Regular cardiac myocyte (primary cell): ENCODE measurements at places on chromosomes 5 and 9. TPM values are rescaled to one million over a fixed set of nuclear protein-coding genes. Genes with fewer than 3 reads are reported as not detected.

Gene SPATA31D4
- not detected in 2 replicates for total RNA-seq

Gene PAEP
- total RNA-seq: not detected in 2 replicates

Gene ARAP3
- 6.5 and 8.8 TPM in 2 replicates for total RNA-seq

Gene ATP10B
- total RNA-seq: not detected in 2 replicates

Gene TMEM141
- total RNA-seq: 84.2 and 95.0 TPM in 2 replicates

Gene RIMOC1
- total RNA-seq: 12.8 and 18.3 TPM in 2 replicates

Gene CD274
- 6.5 and 19.7 TPM in 2 replicates for total RNA-seq

Gene ANKRD34B
- not detected in 2 replicates for total RNA-seq

Gene LCN10
- total RNA-seq: not detected in 2 replicates

Gene DAB2
- total RNA-seq: 34.1 and 113 TPM in 2 replicates

Gene TNFSF15
- 1.1 and 1.5 TPM in 2 replicates for total RNA-seq

Gene CYSRT1
- total RNA-seq: under 0.01 and 0.19 TPM in 2 replicates

Gene PCDHAC1
- total RNA-seq: under 0.01 and 0.56 TPM in 2 replicates

Gene TLR4
- total RNA-seq: 43.1 and 58.5 TPM in 2 replicates

Gene IL4
- not detected in 2 replicates for total RNA-seq

Gene GPR150
- total RNA-seq: 0.96 and 2.5 TPM in 2 replicates

Gene PCDHA12
- 0.28 TPM in 1 of 2 replicates, not detected in the other for total RNA-seq

Gene SCAMP1
- total RNA-seq: 69.2 and 124 TPM in 2 replicates

Gene HK3
- not detected in 2 replicates for total RNA-seq

Gene ZNF367
- 2.0 and 11.9 TPM in 2 replicates for total RNA-seq

Gene INSL6
- not detected in 2 replicates for total RNA-seq

Gene SPINK7
- not detected in 2 replicates for total RNA-seq

Gene SLC34A1
- not detected in 2 replicates for total RNA-seq

Gene CDHR2
- total RNA-seq: not detected in 2 replicates

Gene DNM1
- 0.38 and 3.1 TPM in 2 replicates for total RNA-seq

Gene SLC6A19
- not detected in 2 replicates for total RNA-seq

Gene RNF183
- total RNA-seq: not detected in 2 replicates

Gene LOX
- 179 and 324 TPM in 2 replicates for total RNA-seq

Gene C5orf58
- total RNA-seq: under 0.01 TPM in 1 of 2 replicates, not detected in the other

Gene PCDHGA6
- 1.5 and 3.1 TPM in 2 replicates for total RNA-seq

Gene PCDHGB1
- total RNA-seq: 0.38 and 3.1 TPM in 2 replicates

Gene PGGT1B
- total RNA-seq: 16.1 and 19.7 TPM in 2 replicates

Gene CFAP90
- total RNA-seq: not detected in 2 replicates

Gene PELO
- 44.1 and 50.7 TPM in 2 replicates for total RNA-seq

Gene PCDHGB4
- total RNA-seq: 9.6 and 22.0 TPM in 2 replicates

Gene POLR1E
- total RNA-seq: 31.3 and 48.5 TPM in 2 replicates

Gene CA9
- total RNA-seq: 0.38 and 2.8 TPM in 2 replicates

Gene ATOSB
- total RNA-seq: 25.4 and 26.8 TPM in 2 replicates

Gene ANKRD31
- 0.19 and 0.28 TPM in 2 replicates for total RNA-seq

Gene SEMA6A
- 0.19 and 0.28 TPM in 2 replicates for total RNA-seq

Gene PCDHB5
- total RNA-seq: 0.58 and 3.1 TPM in 2 replicates

Gene SPEF2
- 1.9 and 5.1 TPM in 2 replicates for total RNA-seq

Gene IL13
- total RNA-seq: not detected in 2 replicates

Gene CD14
- total RNA-seq: 3.3 and 25.1 TPM in 2 replicates

Gene GRIA1
- total RNA-seq: 0.19 and 0.28 TPM in 2 replicates

Gene AK8
- total RNA-seq: under 0.01 and 0.19 TPM in 2 replicates

Gene SAXO1
- under 0.01 TPM in 1 of 2 replicates, not detected in the other for total RNA-seq

Gene FYB1
- total RNA-seq: under 0.01 and 0.77 TPM in 2 replicates

Gene IL5
- 0.28 TPM in 1 of 2 replicates, not detected in the other for total RNA-seq

Gene ORM2
- total RNA-seq: not detected in 2 replicates

Gene TAF11L14
- not detected in 2 replicates for total RNA-seq
